ENCODE measurements at places on chromosomes 3 and 15.

GRCh38 chr3:175386630-175387029, 527.5 kb downstream of the NAALADL2 start:
- DNase-seq = no peak

GRCh38 chr3:115245899-115246298, 98.8 kb upstream of the ZBTB20 start:
- DNase-seq = no peak

DNA sequence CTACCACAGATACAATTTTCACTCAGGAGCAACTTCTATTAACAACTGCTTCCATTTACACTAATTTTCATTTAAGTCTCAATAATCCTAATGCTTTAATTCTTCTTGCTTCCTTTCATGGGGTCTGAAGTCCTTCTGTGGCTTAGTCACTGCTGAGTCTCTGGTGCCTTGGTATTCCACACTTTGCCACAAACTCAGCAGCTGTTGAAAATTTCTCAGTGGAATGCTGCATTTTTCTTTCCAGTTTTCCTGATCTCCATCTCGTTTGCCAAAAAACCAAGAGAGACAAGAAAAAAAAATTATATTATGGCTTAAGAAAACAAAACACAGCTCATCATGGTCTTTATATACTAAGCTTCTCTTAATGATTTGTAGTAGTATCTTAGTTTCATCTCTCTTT, 269.2 kb upstream of the AZI2 start:
- no peak for DNase-seq

DNA sequence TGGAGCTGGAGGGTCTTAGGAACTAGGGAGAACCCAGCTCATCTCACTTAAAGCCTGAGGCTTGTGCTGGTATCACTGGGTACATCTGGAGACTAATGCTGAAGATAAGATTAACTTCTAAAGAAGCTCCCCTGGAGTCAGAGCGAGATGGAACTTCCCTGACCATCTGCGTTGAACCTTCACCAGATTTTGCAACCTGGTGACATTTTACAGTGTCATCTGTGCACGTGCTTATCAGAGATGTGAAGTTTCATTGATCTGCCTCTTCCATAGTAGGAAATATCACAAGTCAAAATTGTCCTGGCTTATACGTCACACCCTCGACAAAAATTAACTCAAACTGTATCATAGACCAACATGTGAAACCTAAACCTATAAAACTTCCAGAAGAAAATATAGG, 395.5 kb downstream of the SHQ1 start:
- no peak for DNase-seq

- DNase-seq = no peak
These were observed 47.2 kb downstream of the WHAMM start for GRCh38 chr15:82856397-82857170.

DNA sequence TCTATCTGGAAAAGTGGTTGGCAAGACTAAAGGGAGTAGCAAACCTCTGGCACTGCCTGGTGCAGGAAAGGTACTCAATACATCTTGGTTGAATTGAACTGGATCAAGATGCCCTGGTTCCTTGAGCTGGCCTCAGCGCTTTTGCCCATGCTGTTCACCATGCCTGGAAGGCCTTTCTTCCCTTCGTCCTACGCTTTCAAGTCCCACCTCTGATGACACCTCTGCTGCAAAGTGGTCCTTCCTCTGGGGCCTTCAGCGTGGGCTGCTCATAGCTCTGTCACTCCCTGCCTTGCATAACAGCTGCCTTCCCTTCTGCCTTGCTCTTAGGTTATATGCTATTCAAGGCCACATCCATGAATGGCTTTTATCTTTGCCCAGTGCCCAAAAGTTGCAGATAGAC, 23.0 kb downstream of the ITGA11 start:
- no peak for DNase-seq

- no peak for DNase-seq
These were observed 5.3 kb upstream of the INSYN1 start for GRCh38 chr15:73758461-73758860.

- DNase-seq = no peak
These were observed 22.8 kb downstream of the MINDY2 start for GRCh38 chr15:58793862-58794261.

DNA sequence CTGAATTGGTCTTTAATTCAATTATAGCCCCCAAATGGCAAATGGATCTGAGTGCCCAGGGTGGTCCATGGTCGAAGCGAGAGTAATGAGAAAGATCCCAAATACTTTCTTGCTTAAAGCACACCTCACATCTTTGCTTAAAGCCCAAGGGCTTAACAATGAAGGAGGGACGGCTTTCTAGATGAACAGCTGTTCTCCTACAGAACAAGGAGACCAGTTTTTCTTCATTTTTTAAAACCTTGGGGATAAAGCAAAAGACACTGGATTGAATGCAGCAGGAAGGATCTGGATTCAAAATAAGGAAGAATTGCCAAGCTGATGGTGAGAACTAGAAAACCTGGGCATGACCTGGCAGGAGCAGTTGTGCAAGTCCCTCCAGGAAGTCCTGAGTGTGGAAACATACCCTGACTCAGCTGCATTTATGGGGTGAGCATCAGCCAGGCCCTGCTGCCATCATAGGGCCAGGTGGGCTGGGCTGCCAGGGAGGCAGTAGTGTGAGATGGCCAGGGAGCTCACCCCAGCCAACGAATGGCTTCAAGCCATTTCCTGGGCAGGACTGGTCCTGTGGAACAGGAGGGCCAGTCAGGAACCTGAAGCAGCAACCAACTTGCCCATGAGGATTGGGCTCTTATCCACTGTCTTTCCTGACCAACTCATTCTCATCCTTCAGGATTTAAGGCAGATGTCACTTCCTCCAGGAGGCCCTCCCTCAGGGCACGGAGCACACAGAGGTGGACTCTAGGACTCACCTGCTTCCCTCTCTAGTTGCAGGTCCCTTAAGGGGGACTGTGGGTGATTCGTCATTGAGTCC, 18.4 kb upstream of the RHCG start:
- no peak for DNase-seq

- peak; percentile 77 for DNase-seq
These were observed 2.2 kb upstream of the ULK3 start for GRCh38 chr15:74845208-74845568.

- no peak for DNase-seq
These were observed 180.1 kb upstream of the KBTBD8 start for GRCh38 chr3:66817951-66818557.

DNA sequence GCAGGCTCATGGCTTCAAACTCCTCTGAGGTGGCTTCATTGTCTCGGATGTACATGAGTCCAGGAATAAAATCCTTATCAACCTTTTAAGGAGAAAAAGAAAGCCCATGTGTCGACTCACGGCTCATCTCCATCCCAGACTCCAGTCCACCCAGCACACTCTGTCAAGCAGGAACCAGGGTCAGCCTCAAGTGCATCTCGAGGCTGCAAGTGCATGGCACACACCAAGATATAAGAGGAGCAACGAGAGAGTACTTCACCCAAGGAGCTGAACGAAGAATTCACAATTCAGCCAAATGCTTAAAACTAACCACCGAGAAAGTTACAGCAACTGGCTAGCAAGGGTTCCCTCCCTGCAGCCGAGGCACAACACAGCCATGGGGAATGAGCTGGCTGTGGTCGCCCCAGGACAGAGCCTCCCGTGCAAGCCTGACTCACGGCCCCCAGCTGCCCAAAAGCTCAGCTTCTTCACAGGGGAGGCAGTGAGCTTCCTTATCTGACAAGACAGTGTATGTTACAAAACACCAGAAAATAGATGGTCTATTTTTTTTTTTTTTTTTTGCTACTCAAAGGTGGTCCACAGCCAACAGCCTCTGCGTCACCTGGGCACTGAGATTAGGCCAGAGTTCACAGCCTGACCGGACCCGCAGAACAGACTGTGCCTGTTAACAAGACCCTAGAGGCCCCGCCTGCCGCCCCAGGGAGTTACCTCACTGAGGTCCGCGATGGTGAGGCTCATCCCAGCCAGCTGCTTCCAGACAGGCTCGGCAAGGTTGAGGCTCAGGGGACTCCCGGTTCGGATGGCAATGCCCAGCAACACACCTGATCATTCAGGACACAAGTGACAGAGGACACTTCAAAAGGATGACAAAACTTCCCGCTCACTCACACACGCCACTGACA, 15.9 kb upstream of the OCA2 start:
- no peak for DNase-seq

DNA sequence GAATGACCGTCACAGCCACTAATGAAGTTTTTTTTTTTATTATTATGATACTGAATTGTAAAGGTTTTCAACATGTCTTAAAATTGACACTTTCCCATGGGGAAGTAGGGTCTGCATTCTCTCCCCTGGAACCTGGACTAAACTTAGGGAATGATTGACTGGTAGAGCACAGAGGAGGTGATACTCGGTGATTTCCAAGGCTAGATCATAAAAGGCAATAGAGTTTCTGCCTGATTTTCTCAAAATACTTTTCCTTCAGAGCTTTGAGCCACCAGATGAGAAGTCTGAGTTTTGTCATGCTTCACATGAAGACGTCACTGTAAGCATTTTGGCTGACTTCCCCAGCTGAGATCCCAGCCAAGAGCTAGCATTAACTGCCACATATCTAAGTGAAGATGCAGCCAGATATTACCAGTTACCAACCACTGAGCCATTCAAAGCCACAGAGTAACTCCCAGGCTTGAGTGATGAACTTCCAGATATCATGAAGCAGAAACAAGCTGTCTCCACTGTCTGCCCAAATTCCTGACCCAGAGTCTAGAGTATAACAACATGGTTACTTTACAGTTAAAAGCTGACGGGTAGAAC, 105.8 kb downstream of the LSAMP start:
- no peak for DNase-seq

GRCh38 chr15:47502041-47502440, 215.3 kb upstream of the SEMA6D start:
- DNase-seq = no peak

- peak; percentile 79 for DNase-seq
These were observed 125.3 kb upstream of the BNIP2 start for GRCh38 chr15:59814409-59814808.

- DNase-seq = no peak
These were observed 37.5 kb downstream of the ARNT2 start for GRCh38 chr15:80441714-80442113.

DNA sequence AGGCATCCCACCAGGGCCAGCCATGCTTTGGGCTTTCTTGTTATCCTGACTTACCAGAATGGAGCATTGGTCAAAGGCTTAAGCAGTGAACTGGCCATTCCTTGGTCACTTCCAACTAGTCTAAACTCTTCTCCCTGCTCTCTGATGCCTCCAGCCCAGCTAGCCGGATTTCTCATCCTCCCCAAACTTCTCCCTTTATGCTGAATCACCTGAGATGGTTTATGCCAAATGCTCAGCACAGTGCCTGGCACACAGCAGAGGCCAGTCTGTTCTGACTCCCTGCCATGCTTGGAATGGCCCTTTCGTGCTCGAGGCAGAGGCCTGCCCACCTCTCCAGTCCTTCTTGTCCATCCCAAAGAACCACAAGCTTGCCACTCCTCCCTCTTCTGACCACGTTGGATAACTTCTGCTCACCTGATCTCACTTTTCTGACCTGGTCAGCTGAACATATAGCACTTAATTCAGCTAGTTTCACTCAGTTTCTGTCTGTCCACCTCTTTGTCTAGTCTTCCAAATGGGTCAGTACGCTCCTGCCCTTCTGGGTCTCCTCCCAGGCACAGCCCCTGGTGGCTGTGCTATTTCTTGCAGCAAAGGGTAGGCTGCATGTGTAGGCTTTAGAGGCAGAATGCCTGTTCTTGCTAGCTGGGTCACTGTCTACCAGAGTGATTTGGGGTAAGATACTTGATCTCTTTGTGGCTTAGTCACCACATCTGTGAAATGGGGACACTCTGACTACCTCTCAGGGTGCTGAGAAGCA, 2.2 kb upstream of the RBP1 start:
- DNase-seq = no peak

- DNase-seq = no peak
These were observed 120.0 kb upstream of the CTDSPL start for GRCh38 chr3:37741644-37742043.

DNA sequence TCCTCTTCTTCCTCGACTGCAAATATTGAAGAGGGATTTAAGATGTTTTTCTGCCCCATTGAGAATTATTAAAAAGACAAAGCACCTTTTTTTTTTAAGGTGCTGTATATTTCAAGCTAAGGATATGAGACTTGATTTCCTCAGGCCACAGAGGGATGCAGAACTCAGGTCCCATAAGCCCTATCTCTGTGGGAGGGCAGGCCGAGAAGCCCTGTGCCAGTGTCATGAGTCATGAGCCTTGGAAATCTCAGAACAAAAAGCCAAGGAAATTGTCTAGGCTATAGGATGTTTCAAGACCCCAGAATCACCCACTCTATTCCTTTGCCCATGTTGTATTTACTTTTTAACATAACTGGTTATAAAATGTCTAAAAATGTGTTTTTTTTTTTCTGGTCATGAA, 7.3 kb downstream of the ESYT3 start:
- no peak for DNase-seq

DNA sequence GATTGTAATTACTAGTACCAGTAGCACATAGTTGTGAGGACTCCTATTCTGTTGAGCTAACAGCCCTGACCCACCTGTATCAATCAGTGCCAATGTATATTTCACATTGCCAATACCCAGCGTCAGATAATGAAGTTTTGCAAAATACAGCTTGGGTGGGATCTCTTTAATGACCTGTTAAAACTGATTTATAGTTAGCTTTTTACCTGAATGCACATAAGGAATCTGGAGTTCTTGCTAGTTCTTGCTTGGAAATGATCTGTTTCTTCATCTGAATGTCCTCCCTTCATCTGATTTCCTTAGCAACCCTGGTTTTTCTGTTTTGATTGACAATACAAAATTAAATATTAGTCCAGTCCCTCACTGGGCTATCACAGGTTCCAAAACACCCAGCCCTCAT, 62.8 kb downstream of the LIPC start:
- no peak for DNase-seq

- DNase-seq = no peak
These were observed 18.6 kb downstream of the PLD1 start for GRCh38 chr3:171791692-171792076.

DNA sequence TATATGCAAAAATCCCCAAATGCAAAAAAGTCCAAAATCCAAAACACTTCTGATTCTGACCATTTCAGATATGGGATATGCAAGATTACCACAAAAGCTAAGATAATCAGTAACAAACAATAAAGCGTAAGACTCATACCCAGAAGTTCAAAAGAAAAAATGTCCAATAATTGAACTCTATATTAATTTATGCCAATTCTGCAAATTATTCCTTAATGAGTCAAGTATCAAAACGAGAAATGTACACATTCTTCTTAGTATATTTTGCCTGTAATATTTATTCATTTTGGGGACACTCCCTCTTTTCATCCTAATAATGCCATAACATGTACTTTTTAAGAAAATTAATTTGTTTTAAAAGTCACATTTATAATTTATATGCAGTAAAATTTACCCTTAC, 37.1 kb downstream of the DENND6A start:
- no peak for DNase-seq
